Ascending aorta (tissue), 2 donors: ENCODE measurements at places on chromosomes 3 and 15. TPM values are rescaled to one million over a fixed set of nuclear protein-coding genes. Genes with fewer than 3 reads are reported as not detected.

KBTBD13 gene
- total RNA-seq, result 0.21 TPM

SAMMSON gene
- 2.2 TPM for total RNA-seq

SLC24A5 gene
- not detected for total RNA-seq

GALNT15 gene
- total RNA-seq, result 222 TPM

CHRFAM7A gene
- total RNA-seq, result 0.21 TPM

DNA sequence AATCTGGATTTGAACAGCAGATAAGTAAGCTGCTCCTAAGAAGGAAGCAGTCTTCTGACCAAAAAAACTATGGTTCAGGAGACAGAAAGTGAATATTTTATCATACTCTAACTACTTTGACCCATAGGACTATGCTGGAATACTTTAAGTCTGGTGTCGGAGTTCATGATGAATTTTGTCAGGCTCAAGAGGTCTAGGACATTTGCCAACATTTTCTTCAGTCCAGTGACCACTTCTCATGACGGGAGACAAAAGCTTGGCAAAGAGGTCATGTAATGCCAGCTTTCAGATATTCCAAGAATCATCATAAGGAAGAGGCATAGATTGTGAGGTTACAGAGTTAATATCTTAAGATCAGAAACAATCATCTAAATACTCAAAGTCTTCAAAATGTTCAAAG lies 20.5 kb upstream of the DCBLD2 start:
- DNase-seq, result no peak

- no peak for DNase-seq
Observed at GRCh38 chr15:40558952-40559742, 5.7 kb downstream of the CCDC32 start.

GRCh38 chr15:29652595-29652994 lies 169.7 kb downstream of the TJP1 start:
- DNase-seq, result peak; percentile 30

DNA sequence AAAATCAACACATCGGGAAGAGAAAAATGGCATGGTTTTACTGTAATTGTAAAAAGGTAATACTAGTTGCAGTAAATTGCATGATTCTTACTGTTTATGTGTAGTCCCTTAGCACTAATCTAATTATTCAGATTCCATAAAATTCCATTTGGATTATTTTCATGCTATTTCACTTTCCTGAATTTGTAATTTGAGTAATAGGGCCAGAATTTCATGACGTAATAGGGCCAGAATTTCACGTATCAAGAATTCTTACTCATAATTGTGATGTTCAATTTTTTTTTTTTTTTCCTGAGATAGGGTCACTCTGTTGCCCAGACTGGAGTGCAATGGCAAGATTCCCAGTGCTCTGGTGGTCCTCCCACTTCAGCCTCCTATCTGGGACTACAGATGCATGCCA lies 2.9 kb upstream of the U2SURP start:
- no peak for DNase-seq

GRCh38 chr3:64870876-64871646 lies 183.3 kb upstream of the ADAMTS9 start:
- DNase-seq, result no peak

- DNase-seq, result no peak
Observed at GRCh38 chr15:69298697-69299441, at the start of gene PAQR5. TSS of gene PAQR5 (plus strand) at chr15:69298912. CDS start at chr15:69360081, 61,169 bp downstream.

GRCh38 chr3:195059006-195059350 lies 212.0 kb downstream of the XXYLT1 start:
- DNase-seq, result no peak

DNA sequence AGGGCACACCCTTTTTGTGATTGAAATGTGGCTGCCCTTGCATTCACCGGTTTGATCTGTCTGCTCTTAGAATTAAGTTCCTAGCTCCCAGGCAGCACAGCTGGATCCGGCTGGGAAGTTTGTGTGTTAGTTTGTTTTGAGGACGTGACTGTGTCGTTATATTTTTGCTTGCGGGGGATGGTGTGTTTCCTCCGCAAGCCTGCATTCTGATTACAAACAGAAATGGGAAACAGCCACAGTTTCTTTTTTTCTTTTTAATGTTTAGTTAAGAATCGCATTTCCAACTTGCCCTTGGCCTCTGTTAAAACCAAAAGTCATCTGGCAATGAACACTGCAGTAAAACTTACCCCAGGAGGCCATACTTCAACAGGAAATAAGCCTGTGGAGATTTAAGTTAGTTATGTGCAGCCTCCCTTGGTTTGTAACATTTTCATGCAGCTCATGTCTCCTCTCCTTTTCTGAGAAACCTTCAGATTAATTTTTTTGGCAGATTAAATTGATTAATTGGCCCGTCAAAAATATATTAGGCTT lies 888 bp downstream of the TMOD3 start:
- no peak for DNase-seq

DNA sequence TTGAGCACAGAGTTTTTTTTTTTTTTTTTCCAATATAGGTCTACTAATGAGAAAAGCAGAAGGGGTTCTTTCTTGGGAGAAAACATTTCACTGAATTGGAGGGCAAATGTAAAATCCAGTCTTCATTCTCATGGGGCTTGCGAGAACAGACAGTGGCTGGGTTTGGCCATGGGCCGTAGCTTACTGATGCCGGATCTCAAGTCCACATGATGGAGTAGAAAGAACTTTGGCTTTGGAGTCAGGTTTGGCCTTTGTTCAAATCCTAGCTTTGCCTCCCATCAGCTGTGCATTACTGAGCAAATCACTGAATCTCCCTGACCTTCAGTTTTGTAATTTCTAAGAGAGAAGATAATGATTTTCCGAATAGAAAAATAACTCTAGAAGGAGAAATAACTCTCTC lies 59.7 kb downstream of the LMCD1 start:
- DNase-seq, result no peak

- no peak for DNase-seq
Observed at GRCh38 chr3:179840985-179841384, 188.1 kb downstream of the USP13 start.

- DNase-seq, result no peak
Observed at GRCh38 chr3:116070061-116070460, 375.2 kb downstream of the LSAMP start.

DNA sequence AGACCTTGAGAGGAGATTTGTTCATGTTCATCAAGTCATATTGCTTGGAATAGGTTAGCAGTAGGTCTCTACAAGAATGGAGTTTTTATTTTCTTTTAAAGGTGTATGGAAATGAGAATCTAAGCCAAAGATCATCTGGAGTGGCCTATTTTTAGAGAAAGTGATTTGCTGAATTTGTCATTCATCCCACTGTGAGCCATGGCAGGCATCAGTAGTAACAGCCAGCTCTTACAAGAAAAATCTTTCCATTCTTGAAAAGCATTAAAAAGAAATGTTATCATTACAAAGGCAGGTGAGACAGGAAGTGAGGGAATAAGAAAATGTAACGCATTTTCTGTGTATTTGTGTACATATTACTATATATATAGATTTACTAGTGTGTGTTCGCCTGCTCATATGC lies 29.6 kb downstream of the STAC start:
- DNase-seq, result no peak
